ENCODE measurements at places on chromosomes 12 and 14.
A peak's percentile ranks its signal among the peaks of the same experiment; 100 is the strongest.

- no peak for DNase-seq
Measured at GRCh38 chr14:70916300-70916699, 9.0 kb downstream of the PCNX1 start.

GRCh38 chr14:61736751-61737150 is 25.5 kb upstream of the SNAPC1 start:
- no peak for DNase-seq

DNA sequence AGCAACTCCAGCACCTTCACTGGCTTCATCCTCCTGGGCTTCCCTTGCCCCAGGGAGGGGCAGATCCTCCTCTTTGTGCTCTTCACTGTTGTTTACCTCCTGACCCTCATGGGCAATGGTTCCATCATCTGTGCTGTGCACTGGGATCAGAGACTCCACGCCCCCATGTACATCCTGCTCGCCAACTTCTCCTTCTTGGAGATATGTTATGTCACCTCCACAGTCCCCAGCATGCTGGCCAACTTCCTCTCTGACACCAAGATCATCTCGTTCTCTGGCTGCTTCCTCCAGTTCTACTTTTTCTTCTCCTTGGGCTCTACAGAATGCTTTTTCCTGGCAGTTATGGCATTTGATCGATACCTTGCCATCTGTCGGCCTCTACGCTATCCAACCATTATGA is 6.8 kb downstream of the OR11G2 start:
- DNase-seq, result no peak

DNA sequence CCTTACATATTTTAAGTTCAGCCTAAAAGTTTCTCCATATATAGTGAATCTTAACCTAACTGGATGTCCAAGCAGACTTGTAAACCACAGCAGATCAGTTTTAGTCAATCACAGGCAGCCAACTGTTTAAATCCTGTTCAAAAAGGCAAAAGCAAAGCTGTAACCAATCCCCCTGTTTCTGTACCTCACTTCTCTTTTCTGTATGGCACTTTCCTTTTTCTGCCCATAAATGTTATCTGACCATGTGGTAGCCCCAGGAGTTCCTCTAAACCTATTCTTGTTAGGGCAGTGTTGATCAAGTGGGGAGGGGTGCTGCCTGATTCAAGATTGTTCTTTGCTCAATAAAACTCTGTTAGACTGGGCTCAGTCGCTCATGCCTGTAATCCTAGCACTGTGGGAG is 8.5 kb upstream of the DACT1 start:
- no peak for DNase-seq

GRCh38 chr12:4395818-4396217 is 16.3 kb upstream of the FGF23 start:
- DNase-seq, result no peak

GRCh38 chr12:45419317-45419814 is 203.5 kb downstream of the ANO6 start:
- no peak for DNase-seq

DNA sequence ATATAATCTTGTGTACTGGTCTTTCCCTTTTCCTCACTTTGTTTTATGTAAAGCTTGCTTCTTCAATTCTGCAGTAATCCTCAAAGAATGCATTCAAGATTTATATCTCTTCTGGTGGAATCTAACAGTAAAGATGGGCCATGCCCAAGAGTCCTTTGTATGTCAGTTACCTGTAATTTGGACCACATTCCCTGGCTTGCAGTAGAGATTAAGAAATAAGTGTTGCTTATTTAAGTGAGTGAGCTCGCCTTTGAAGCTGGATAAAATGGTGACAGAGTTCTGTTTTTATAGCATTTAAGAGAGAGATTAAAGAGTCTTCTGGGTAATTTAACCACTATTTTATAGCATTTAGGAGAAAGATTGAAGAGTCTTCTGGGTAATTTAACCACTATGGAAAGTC is 262.1 kb upstream of the ATP2B1 start:
- DNase-seq, result no peak

GRCh38 chr12:113612076-113612728 is 140.5 kb upstream of the LHX5 start:
- DNase-seq, result no peak

DNA sequence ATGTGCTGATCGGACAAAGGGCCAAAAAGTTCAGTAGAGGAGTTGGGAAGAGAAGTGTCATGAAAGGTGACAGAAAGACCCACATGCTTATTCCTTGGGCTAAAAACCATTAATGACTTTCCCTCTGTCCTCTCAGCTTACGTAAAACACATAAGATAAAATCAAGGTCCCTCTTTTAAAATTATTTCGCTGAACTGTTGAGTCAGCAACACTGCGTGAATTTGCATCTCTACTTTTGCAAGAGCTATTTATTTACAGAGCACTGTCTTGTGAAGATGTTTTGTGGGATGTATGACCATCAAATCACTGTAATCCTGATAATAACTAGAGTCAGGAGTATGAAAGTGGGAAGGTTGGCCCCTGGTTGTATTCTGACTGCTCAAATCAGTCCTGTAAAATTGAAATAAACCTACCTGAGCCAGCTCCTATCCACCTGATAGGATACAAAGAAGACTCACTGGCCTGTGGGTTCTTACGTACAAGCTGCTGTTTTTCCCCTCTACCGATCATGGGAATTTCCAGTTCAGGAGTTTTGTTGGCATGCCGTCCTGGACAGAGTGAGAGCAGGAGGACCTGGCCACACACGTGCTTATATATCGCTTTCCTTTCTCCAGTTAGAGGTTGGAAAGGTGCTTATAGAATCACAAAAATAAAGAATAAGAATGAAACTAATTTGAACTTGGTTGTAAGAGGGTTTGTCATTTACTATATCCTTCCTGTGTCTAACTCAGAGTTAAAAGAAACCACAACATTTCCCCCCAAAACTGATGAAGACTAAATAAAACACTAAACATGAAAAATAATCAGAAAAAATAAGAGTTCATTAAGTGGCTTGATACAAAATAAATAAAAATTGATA is 42.9 kb downstream of the IFNG-AS1 start:
- no peak for DNase-seq

GRCh38 chr12:88854260-88854659 is 274.0 kb upstream of the KITLG start:
- no peak for DNase-seq

DNA sequence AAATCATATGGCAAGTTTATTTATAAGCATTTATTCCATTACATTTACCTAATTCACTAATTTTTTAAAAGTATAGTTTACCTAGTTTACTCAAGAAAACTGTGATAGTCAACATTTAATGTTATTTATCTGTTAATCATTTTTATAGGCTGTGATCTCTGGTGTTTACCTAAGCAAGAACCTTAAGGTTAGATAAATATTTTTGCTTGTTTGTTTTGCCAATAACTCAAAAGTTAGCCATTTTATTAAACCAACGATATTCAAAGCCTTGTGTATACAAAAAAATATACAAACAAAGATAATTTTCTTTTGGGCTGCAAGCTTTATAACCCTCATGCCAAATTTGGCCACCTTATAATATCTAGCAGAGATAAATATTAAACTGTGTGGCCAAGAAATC is 157.3 kb downstream of the SLCO1B3 start:
- DNase-seq, result no peak

GRCh38 chr14:70343141-70343540 is 16.3 kb downstream of the COX16 start:
- no peak for DNase-seq

GRCh38 chr14:100020629-100021028 is 44.6 kb upstream of the EVL start:
- DNase-seq, result no peak

- peak; percentile 48 for DNase-seq
Measured at GRCh38 chr14:92507174-92507768, 6.3 kb upstream of the RIN3 start.

DNA sequence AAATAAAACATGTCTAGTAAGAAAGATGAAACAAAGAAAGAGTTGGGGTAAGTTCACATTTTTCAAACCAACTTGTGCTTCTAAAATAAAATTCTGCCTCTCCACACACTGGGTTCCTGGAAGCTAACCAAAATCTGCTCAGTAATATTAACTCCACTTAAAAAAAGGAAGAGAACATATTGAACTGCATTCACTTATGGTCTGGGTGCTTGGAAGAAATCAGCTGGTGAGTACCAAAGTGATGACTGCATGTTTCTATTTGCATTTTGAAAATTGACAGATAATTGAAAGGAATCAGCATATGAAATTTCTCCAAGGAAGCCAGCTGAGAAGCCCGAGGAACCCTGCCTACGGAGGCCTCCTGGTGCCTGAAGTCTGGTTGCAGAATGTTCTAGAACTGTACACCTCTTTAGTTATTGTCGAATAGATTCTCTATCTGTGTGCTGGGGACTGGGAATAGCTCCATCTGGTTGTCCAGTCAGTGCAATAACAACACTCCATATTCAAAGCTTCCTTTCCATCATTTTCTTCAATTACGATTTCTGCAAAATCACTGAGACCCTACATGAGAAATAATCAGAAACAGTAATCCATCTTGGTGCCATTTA is 836.1 kb downstream of the VRK1 start:
- no peak for DNase-seq

DNA sequence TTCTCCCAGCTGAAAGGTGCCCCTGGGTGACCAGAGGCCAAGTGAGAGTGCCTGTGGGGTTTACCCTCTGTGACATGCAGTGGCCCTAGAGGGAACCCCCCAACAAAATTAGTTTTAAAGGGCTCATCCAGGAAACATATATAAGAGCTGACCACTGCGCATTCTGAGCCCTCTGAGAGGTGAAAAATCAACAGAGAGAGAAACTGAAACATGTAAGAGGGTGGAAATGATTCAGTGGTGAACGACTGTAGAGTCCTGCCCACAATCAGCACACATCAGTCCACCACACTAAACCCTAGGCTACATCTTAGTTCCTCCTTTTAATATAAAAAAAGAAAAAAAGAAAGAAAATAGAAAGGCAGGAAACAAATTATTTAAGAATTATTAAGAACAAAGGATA is 21.0 kb upstream of the ACSM4 start:
- no peak for DNase-seq

DNA sequence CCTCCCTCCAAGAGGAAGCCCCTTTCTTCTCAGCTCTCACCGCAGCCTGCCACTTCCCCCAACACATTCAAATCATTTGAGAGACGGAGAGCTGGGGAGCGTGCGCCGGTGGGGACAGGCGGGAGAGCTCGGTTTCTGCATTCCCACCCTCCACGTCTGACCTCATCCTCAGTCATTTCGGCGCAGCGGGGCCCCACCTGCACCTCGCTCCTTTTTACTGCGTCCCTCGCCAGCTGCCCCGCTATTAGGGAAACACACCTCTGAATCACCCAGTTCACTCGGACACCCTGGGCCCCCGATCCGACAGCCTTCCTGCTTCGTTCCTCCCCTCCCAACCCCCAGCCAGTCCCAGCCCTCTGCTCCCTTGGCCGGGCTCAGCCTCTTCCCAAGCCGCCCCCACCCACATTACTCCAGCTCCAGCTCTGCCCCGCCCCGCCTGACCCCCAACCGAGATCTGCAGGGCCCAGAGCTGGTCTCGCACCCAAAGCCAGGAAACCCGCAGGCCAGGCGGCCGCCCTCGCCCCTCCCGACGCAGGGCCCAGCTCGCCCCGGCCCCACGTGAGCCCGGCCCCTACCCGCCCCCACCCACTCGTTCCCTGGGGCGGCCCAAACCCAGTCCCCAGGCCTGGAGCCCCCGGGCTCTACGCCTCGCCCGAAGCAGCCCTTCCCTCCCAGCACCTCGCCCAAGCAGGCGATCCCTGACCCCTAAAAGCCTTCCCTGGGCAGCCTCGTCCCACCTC is 783 bp downstream of the CORO1C start:
- peak; percentile 51 for DNase-seq

GRCh38 chr12:20356048-20356447 is 12.3 kb upstream of the PDE3A start:
- no peak for DNase-seq

DNA sequence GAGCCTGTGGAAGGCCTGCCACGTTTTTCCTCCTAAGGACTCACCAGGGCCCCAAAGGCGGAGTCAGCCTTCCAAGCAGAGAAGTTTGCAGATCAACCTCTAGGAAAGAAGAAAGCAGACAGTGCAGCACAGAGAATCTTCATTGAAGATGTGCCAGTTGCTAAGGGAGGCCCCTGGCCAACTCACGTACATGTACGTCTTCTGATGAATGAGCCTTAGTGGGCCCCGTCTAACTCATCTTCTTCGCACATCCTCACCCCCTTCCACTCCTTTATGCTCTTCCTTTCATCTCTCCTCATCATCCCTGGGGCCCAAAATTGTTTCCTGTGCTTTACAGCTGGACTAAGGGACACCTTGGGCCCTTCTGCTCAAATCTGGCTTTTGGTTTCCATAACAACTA is 703.0 kb upstream of the TBX3 start:
- DNase-seq, result no peak

DNA sequence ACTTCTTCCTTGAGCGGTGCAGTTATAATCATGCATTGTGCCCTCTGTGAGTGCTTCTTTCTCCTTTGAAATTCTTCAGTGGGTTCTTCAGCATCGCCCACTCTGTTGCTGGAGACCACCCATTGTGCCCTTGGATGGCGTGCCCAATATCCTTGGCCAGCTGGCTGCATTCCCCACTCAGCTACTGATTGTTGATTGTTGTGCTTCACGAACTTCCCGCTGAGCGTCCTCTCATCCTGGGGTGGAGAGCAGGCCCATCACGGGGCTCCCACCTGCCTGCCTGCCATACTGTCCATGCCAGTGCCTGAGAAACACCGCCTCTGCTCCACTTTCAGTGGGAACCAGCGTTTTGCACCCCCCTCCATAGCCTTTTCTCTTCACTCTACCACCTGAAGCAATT is 8.6 kb upstream of the SSTR1 start:
- no peak for DNase-seq

DNA sequence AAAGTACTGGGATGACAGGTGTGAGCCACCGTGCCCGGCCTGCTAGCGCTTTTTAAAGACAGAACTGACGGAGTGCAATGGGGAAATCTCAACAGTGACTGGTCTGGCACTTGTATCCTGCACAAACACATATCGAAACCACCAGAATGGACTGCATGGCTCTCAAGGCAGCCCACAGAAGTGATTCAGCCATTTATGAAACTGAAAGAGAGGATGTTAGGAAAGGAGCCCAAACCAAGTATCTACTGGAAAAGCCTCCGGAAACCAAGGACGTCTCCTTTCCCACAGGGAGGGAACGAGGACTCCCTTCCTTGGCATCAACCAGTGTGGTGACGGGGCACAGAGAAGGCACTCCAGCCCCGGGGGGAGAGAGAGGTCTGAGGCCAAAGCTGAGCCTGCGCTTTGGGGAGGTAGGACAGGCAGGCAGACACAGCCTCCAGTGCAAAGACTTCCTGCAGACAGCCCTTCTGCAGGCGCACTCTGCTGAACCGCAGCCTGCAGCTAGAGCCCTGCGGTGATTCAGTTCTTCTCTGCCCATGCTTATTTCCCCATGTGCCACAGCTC is 16.5 kb downstream of the SLC15A4 start:
- DNase-seq, result no peak

GRCh38 chr14:56998728-56999127 is 188.4 kb upstream of the OTX2 start:
- no peak for DNase-seq

GRCh38 chr12:57628280-57629191 is 4.5 kb downstream of the B4GALNT1 start:
- DNase-seq, result no peak

DNA sequence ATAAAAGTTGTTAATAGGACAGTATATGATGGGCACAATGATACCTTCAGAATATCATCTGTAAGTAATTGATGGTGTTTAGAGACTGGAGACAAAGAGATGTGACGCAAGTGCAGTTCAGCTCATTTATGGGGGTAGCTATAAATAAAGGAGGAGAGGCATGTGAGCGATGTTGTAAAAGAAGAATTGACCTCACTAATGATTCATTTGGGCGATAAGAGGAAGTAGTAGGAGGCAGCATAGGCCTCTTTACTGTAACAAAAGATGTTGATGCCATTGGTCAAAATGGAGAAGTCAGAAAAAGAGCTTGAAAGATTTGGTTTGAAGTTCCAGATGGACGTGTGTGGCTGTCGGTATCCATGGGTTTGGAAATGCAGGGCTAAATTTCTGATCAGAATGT is 70.0 kb downstream of the FLRT2 start:
- DNase-seq, result peak; percentile 1

All from CD4-positive, alpha-beta T cell treated with Interleukin-1 beta for 1 hour (primary cell).